H1 (cell line): ENCODE measurements at places on chromosomes 6 and 20.

DNA sequence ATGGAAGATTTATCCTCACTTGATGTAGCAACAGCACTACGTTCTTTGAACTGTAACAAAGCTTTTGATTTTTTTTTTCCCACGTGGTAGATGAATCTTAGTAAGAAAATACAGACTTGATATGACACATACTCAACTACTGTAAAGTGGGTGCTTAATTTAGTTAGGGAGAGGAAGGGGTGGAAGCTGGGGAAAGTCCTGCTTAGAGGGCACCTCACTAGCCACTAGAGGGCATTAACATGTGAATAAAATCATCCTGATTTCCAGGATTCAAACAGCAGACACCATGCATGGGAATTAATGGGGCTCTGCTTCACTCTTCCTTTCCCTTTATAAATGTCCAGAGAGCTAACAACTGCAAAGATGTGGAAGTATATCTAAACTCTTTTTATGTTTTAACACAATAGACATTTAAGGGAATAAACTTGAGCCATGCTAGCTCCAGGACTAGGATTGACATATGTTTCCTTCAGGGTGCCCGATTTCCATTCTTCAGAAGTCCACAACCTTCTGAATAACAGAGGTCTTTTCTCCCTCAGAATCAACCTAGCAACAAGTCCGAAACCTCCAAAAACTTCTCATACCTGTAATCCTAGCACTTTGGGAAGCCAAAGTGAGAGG lies 250.1 kb downstream of the ATXN1 start:
- no peak for DNase-seq

DNA sequence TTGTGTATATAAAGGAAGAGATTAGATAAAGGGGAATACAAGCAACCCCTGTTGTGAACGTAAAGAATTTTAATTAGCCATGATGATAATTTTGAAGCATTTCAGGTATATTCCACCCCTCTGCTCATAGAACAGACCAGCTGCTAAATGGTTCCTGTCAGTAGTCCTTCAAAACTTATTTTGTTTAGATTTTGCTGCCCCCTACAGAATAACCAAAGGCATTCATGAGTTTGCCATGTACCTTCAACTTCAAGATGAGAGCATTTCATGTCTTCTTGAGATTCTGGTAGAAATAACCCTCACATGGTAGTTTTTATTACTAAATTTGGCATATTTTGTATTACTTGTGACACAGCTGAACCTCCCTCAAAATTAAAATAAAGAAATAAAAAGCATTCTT lies 1586.7 kb downstream of the HACE1 start:
- no peak for DNase-seq

- DNase-seq: no peak
Measured at GRCh38 chr6:131262060-131262459, 126.8 kb downstream of the AKAP7 start.

DNA sequence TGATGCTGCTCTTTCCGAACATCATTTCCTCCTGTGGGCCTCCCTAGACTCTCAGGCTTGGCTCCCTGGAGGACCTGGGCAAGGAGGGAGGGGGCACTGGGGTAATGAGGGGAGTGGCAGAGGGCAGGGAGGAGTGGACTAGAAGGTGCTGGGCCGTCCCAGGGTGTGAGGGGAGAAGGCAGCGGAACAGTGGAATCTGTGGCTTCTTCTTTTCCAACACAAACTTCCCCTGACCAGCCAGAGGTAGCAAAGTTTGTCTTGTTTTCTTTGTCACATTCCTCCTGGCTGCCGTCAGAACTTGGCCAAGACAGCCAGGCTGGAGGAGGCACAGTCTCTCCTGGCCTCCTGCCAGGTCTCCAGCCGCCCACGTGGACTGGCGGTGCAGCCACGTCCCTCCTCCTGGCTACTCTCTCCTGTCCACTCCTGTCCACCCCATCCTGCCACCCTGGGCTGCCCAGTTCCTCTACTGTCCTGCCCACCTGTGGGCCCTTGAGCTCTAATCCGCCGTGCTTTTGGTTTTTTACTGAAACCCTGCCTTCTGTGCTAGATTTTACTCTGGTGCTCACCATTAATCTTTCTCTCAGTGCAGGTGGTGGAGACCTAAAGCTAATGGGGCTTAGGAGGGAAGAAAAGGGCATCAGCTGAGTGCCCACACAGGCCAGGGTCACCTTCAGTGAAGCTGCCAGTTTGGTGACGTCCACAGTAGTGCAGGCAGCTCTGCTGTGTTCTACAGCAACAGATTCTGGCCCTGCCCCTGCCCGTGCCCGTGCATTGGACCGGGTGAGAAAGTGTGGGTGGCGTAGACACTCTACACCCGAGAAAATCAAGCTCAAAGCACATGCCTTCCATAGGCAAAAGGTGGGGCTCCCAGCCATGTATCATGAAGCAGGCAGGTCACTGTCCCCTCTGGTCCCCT lies 2.8 kb upstream of the CDSN start:
- no peak for DNase-seq

- no peak for DNase-seq
Measured at GRCh38 chr6:56532766-56533551, 109.7 kb downstream of the DST start.

DNA sequence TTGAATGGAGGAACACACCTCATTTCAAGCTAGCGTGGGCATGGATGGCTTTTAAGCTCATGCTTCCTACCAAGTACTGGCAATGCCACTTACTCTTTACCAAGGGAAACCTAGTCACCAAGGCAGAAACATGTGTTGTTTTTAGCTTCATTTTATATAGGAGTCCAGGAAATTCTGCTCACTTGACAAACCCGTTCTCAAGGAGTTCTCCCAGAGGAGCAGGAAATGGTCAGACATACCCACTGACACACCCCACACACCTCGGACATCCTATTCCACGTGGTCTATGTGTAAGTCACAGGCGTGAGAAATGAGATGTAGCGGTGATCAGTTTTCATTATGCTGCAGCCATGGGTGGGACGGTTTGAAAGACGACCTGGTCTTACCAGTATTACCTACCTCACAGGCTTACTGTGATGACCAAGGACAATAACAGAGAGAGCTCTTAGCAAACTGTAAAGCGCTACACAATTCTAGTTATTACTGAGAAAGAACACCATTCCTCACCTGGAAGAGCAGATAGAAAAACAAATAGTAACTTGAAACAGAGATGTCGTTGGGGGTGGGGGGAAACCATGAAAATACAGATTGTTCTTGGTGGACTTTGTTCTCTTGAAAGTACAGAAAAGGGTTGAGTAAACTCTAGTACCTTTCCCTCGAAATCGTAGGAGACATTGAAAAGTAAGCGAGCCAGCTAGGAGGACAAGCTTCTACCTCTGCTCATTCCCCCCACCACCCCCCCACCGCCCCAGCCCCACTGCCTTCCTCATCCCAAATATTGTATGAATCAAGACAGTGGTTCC lies 1.7 kb downstream of the CNKSR3 start:
- no peak for DNase-seq

GRCh38 chr6:104251651-104252050 lies 608.1 kb downstream of the HACE1 start:
- DNase-seq: no peak

DNA sequence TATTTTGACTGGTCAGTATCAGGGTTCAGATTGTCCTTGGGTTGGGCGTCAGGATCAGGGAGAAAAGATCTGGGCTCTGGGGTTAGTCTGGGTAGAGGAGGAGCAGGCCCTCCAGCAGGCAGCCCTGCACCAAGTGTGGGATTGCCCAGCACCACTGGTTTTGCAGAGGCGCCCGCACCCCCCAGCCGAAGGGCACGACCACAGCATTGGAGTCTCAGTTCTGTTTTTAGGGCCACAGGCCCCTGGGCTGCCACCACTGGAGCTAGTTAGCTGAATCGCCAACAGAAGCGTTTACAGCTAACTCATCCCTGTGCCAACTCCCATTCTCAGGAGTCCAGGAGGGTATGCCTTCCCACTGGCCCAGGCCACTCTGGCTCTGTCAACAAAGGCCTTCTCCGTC lies 84.2 kb downstream of the TCP11 start:
- DNase-seq: no peak

GRCh38 chr6:132464538-132465256 lies 48.2 kb downstream of the STX7 start:
- no peak for DNase-seq

DNA sequence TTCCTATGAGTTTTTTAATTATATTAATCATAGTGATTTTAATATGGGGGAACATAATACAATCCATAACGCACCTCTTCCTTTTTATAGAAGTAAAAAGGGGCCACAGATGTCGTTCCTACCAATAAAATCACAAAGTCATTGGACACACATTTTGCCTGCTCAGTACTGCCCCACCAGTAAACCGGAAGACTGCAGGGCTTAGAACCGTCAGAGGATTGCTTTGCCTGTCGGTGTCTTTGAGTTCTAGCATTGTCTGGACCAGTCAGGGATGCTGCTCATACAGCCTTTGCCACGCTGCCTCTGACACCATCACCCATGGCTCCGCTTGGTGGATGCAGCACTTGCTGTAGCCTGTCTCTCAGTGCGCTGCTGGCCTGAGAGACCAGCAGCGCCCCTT lies 853.6 kb downstream of the C6orf118 start:
- no peak for DNase-seq

DNA sequence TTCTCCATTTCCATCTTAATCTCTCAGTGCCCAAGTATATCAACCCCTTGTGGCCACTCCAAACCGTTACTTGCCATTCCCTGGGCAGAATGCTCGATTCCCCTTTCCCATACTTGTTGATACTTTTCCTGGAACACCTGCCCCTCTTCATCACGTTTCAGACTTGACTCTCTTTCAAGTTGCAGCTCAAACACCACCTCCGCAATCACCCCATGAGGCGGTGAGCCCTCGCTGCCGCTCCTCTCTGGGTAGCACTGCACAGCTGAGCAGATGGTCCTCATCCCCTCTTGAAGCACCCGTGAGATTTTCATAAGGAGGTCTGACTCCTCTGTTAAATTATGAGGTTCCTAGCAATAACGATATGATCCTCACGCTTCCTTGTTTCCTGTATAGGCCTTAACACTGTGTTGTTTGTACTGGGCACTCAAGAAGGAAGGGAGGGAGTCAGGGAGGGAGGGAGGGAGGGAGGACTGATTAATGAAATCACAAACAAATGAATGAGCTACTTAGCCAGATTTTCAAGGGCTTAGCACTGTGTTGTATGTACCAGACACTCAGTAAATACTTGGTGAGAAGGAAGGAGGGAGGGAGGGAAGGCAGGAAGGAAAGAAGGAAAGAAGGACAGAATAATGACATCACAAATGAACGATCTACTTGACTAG lies 8.0 kb upstream of the UQCC2 start:
- DNase-seq: no peak

DNA sequence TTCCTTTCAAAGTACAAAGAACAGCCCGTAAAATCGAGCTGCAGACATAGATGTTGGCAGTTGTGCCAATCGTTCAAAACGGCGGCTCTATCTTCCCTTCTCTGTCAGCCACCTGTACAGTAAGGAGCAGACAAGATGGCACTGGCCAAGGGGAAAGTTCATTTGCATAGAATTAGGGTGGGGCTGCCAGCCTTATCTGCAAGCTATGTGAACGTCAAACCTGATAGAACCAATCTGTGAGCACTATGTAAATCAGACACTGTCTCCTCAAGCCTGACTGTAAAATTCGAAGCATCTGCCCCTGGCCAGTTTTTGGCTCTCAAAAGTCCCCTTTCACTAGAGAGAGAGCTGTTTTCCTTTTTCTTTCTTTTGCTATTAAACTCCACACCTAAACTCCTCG lies 374.5 kb downstream of the EPM2A start:
- DNase-seq: no peak

GRCh38 chr6:142223938-142224337 lies 76.9 kb downstream of the VTA1 start:
- DNase-seq: no peak

GRCh38 chr6:44762496-44762895 lies 375.0 kb downstream of the CDC5L start:
- no peak for DNase-seq

DNA sequence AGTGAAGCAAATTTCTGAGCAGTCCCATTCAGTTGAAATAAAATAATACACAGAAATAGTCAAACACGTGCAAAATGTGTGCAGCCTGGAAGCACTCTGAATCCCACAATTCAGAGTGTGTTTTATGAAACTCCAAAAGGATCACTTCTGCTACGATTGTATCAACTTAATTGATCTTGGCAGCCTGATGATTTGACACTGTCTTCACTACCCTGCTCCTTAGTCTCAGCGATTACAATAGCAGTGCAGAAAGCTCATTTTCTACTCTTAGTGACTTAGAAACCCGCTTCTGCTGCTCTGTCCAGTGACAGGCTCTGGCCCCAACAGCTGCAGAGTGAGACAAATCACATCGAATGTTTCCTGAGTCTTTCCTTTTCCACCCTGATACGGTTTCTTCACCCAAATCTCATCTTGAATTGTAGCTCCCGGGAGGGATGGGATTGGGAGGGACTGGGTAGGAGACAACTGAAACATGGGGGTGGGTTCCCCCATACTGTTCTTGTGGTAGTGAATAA lies 16.2 kb upstream of the EMILIN3 start:
- DNase-seq: no peak
